ENCODE measurements at places on chromosomes 1 and 21.

GRCh38 chr1:160179336-160179735, 11.0 kb upstream of the CASQ1 start:
- DNase-seq: no peak

GRCh38 chr1:10979483-10979920, 33.0 kb upstream of the TARDBP start:
- DNase-seq: no peak

DNA sequence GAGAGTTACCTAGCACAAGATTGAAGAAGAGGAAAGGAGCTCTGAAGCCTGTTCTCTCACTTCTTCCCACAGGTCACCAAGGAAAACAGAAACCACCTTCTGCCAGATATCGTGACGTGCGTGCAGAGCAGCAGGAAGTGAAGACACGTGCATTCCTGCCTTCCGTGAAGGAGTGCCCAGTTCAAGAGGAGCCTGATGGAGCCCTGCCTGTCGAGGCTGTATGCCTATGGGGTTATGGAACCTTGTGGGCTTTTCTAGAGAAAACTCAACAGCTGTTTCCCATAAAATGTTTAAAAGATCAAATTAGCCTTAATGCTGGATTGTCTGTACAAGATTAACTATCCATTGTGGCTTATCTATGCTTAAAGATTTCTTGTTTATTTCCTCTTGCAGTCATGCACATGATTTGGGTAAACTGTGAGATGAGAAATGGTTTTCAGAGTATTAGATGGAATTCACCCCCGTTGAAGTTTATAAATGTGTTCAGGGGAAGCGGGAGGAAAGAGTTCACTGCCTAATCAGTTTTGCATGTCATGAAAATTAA, 27.8 kb downstream of the NTPCR start:
- DNase-seq: no peak

DNA sequence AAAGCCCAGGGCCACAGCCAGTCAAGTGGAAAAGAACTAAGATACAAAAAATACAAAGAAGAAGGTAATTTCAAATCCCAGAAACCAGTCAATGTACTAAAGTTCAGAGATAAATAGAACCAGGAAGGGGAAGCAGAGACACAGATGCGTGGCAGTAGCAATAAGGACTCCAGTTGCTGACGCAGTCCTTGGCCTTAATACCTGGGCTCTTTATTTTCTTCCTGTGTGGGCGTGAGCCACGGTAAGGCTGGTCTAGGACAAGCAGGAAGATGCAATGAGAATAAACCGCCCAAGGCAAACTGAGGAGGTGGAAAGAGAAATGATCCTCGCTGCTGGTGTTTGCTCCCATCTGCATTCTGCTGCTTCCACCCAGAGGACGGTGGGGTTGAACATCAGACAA, 65.6 kb upstream of the PLXNA2 start:
- no peak for DNase-seq

GRCh38 chr1:145961425-145962156, 2.8 kb downstream of the ANKRD34A start:
- DNase-seq: no peak

DNA sequence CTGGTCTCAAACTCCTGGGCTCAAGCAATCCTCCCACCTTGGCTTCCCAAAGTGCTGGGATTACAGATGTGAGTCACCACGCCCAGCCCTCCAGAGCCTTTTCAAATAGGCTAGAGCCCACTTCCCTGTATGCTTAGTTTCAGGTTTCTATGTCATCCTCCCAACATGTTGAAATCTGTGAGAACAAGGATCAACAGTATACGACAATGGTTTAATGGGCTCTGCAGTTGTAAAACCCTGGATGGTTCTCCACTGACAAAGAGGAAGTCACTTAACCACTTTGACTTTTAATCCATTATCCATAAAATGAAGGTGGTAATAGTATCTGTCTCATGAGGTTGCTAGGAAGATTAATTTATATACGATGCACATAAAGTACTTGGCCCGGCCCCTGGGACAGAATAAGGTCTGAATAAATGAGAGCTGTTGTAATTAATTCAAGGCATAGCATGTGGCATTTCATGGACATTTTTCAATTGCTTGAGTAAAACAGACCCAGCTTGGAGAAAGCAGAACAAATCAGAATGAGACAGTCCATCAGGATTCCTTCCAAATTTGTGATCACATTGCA, 113.9 kb upstream of the ZNF648 start:
- no peak for DNase-seq

DNA sequence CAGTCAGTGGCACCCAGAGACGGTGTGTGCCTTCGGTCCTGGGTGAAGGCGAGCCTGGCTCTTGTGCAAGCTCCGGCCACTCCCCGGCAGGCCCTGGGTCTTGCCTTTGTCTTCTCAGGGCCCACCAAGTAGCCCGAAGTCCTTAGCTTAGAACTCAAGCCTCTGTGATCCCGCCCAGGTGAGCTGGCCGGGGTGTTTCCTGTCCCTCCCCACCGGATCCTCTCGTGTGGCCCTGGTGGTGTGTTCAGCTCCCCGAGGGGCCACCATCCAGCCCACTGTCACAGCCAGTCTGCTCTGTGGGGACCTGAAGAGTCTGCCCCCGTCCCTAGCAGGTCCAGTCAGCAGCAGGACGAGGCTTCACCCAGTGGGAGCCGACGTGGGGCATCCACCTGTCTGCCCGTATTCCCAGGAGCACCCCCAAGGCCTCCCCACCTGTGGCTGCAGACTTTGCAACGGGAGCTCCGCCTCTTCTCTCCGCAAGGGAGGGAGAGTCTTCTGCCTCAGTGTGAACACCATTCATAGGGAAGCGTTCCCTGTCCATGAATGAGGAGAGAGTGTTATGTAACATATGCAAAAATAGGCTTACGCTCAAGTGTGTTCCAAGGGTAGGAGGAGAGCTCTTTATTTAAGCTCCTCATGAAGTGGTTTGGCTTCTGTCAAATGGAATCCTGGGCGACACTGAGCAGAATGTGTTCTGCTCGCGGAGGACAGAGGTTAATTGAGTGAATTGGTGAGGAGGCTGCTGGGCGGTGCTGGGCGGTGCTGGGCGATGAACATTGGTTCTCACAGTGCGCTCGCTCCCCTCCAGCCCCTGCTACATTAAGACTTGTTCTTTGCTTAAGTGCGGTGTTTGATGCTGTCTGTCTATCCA, 108.9 kb downstream of the CRYAA start:
- DNase-seq: no peak

DNA sequence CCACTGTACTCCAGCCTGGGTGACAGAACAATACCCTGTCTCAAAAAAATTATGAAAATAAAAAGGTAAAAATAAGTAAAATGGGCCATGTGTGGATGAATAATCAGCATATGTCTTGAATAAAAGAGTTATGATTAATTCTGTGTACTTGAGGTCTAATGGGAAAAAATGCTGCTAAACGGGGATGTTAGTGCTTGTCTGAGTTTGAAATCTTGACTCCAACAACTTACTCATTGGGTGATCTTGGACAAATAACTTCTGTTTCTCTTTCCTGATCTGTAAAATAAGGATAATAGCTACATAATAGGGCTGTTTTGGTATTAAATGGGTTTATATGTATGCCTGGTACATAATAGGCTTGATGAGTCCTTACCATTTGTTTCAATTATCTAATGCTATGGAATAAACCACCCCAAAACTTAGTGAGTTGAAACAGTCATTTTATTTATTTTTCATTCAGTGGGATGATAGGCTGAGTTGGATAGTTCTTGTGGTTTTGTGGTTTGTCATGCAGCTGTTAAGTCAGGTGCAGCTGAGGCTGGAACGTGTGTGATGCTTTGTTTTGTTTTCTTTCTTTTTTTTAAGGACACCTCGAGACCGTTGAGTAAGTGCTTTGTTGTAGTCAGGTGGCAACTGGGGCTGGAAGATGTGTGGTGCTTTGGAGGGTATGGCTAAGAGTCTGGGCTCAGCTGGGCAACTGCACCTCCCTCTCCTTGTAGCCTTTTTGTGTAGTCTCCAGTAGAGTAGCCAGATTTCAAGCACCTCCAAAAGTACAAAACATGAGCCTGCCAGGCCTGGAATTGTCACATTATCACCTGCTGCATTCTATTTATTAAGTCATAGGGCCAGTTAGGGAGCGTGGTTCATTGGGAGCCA, 4.9 kb downstream of the MDM4 start:
- DNase-seq: no peak
